Activated CD8-positive, alpha-beta T cell treated with anti-CD3 and anti-CD28 coated beads for 36 hours (primary cell): ENCODE measurements at places on chromosomes 4 and X. TPM values are rescaled to one million over a fixed set of nuclear protein-coding genes. Genes with fewer than 3 reads are reported as not detected.
A peak's percentile ranks its signal among the peaks of the same experiment; 100 is the strongest.

GRCh38 chrX:40485102-40485826 lies 95.5 kb upstream of the ATP6AP2 start:
- no peak for DNase-seq

GRCh38 chr4:112296949-112297880 lies at the start of gene ALPK1:
ALPK1 (plus strand) TSS chr4:112297369.
- DNase-seq: no peak

GRCh38 chr4:26701786-26702227 lies 117.9 kb downstream of the TBC1D19 start:
- no peak for DNase-seq

GRCh38 chr4:151197247-151197646 lies 79.7 kb upstream of the PRSS48 start:
- no peak for DNase-seq

- DNase-seq: no peak
These were observed 688.0 kb downstream of the PCDH19 start for GRCh38 chrX:99722094-99722493.

- no peak for DNase-seq
These were observed 136.6 kb downstream of the AFF1 start for GRCh38 chr4:87071401-87071800.

- no peak for DNase-seq
These were observed 1.1 kb upstream of the EPHA5 start for GRCh38 chr4:65671372-65671771.

DNA sequence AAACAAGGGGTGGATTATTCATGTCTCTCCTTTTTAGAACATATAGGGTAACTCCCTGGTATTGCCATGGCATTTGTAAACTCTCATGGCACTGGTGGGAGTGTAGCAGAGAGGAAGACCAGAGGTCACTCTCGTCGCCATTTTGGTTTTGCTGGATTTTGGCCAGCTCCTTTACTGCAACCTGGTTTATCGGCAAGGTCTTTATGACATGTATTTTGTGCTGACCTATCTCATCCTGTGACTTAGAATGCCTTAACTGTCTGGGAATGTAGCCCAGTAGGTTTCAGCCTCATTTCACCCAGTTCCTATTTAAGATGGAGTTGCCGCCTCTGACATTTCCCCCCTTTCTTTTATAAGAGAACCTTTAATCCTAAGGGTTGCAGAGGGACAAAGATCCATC lies 45.8 kb downstream of the MGST2 start:
- no peak for DNase-seq

- no peak for DNase-seq
These were observed 203.3 kb downstream of the CLCN4 start for GRCh38 chrX:10360116-10360515.

DNA sequence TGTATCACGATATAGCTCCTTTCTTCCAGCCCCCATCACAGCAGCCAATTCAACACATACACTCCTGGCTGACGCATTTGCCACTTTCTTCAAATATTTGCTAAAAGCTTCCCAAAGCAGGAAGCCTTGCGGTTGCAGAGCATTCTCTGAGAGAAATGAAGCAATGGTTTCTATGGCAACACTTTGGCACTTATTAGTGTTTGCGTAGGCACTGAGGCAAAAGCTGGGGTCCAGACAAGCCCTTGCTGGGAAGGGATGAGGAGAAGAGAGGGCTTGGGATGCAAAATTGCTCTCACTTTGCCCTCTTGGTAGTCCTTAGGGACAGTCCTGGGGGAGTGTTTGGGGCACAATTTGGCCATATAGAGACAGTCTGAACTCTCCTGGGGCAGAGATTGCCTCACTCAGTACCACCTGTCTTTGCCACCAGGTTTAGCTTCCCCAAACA lies 55.0 kb upstream of the PAK3 start:
- peak; percentile 1 for DNase-seq

GRCh38 chr4:2732526-2732925 lies 23.6 kb downstream of the TNIP2 start:
- no peak for DNase-seq

- DNase-seq: no peak
These were observed 553.6 kb downstream of the ADGRL3 start for GRCh38 chr4:61753739-61754138.

GRCh38 chr4:60934566-60935295 lies 265.4 kb upstream of the ADGRL3 start:
- DNase-seq: no peak

DNA sequence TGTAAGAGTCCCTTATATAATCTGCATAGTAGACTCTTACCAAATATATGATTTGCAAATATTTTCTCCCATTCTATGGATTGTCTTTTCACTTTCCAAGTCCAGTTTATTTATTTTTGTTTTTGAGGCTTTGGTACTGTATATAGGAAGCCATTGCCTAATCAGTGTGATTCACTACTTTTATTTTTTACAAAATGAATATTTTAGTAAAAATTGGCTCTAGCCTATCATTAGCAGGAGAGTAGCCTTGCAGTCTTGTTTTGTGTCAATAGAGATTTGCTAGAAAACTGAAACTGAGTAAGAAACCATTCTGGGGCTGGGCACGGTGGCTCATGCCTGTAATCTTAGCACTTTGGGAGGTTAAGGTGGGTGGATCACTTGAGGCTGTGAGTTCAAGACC lies 199.9 kb upstream of the MAB21L2 start:
- DNase-seq: no peak

DNA sequence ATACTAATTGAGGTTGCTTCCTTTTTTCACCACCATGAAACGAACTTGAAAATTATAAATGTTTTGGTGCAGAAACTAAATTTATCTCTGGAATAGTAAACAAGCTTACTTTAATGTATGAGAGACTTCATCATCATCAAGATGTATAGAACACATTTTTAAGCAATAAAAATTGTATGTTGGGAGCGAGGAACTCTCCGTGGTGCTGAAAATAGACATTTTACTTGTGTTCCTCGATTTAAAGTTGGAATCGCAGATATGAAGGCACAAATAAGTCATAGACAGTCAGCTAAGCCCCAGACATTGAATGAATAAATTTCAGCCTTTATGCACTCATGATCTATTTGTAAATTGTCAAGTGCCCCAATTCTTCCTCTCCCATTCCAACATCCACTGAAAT lies 310.7 kb downstream of the STK32B start:
- DNase-seq: no peak

DNA sequence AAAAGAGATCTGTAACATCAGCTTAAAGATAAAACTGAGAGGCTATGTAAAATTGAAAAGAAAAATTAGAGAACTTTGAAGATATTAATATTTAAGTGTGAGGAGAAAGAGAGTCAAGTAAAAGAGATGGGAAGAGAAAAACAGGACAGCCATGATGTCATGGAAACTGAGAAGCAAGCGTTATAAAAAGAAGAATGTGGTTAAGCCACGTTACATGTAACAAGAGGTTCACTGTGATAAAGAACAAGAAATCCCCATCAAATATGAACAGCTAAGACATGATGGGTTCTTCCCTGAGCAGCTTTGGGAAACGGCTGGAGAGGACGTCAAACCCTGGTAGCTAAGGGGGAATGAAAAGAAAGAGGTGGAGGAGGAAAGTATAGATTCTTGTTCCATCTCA lies 1269.3 kb upstream of the TENM3 start:
- no peak for DNase-seq

DNA sequence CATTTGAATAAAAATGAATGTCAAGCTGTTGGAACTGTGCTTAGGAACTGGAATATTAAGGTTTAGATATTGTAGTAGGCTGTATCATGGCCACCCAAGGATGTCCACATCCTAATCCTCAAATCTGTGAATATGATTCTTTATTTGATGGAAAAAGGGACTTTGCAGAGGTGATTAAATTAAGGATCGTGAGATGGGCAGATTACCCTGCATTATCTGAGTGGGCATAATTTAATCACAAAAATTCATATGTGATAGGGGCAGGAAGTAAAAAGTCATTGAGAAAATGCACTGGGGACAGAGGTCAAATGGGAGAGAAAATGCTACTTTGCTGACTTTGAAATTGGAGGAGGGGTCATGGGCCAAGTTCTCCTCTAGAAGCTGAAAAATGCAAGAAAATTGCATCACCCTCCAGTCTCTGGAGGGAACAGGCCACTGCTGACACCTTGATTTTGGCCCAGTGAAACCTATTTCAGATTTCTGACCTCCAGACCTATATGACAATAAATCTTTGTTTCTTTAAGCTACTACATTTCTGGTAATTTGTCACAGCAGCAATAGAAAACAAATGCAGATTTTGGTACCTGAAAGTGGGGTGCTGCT lies 521.4 kb downstream of the PCDH7 start:
- no peak for DNase-seq

DNA sequence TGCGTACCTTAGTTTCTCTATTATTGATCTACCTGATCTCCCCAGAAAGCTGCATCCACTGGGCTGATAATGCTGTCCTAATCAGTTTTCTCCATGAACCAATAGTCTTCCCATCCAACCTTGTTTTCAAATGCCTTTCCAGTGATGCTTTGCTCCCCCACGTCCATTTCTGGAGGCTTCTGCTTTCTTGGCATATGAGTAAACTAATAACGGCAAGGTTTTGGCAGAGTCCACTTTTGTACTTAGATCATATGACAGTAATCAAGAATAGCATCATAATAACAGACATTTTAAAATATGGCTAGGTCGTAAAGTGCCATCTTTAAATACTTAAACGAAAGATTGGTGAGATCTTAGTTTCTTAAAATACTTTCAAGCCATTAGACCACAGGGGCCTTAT lies 38.4 kb upstream of the FAM9B start:
- no peak for DNase-seq

GRCh38 chr4:38383646-38384121 lies 280.3 kb upstream of the KLF3 start:
- no peak for DNase-seq

GRCh38 chrX:12770440-12770839 lies 20.8 kb upstream of the PRPS2 start:
- no peak for DNase-seq

DNA sequence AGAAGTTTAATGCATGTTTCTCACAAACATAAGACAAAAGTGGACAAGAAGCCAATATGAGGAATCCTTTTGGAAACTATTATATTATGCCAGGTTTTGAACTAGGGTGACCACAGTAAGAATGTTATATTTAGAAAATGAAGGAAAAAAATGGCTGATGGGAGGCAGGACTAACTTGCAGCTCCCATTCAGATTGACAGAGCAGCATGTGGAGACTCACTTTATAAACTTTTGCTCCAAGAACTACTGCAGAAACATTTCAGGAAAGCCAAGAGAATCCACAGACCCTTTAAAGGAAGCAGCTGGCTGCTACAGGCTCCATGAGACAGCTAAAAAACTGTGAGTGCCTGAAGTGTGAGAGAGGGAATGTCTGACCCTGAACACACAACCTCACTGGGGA lies 738.6 kb upstream of the GRIA3 start:
- DNase-seq: no peak

DNA sequence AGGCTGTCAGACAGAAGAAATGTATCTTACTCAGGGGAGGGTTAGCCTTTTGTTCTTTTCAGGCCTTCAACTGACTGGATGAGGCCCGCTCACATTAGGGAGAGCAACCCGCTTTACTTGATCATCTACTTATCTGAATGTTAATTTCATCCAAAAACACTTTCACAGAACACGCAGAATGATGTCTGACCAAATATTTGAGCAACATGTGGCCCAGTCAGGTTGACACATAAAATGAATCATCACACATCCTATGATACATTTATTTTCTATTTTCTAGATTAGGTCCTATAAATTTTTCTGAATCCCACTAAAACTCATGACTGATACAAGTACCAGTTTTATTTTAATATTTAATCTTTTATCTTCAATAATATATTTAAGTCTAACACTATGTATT lies 260.3 kb downstream of the IL15 start:
- no peak for DNase-seq

- DNase-seq: no peak
These were observed 1.8 kb downstream of the CAMK2D start for GRCh38 chr4:113759696-113760093.

DNA sequence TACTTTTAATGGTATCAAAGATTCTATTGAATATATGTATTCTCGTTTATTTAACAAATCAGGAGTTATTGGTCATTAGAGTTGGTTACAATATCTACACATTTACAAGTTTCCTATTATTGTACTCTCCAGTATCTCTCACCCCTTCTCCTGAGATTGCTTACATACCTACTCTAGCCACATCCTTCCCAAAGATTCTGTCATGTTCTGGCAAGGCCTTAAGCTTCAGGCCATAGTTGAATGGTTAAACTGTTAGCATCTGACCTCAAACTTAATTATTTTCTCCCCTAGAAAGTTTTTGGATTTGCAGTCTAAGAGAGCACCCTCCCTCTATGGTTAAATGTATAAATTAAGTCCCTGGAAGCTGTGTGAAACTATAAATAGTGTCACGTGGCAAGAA lies 784.2 kb downstream of the GLUD2 start:
- DNase-seq: no peak

DNA sequence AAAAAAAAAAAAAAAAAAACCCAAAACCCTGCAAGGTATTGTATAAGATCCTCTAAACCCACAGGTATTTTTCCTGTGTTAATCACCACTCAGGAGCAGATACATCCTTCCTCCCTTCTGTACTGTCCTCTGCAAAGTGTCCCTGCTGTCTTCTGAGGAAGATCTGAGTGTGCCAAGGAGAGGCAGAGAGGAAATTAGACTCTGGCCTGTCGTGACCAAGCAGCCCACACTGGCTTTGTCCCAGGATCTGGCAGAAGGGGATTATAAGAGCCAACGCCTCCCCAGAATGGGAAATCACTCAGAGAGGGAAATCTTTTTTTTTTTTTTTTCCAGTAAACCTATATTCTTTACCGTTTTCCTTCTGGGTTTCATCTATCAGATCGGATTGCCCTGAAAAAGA lies 39.6 kb downstream of the PTCHD1 start:
- no peak for DNase-seq

CTAG2 gene
- not detected for total RNA-seq

GYG2 gene
- not detected for total RNA-seq

METAP1 gene
- 67.1 TPM for total RNA-seq

AIMP1 gene
- 74.0 TPM for total RNA-seq

MCTS1 gene
- 66.3 TPM for total RNA-seq

BRS3 gene
- not detected for total RNA-seq

GLOD5 gene
- total RNA-seq: not detected

ACE2 gene
- not detected for total RNA-seq

RIBC1 gene
- 0.63 TPM for total RNA-seq

SPATA18 gene
- not detected for total RNA-seq

UNC5C gene
- total RNA-seq: not detected

HMGN5 gene
- total RNA-seq: 3.2 TPM

STARD8 gene
- 0.36 TPM for total RNA-seq

NSUN7 gene
- total RNA-seq: 0.22 TPM

MAGEA12 gene
- total RNA-seq: not detected

MTMR1 gene
- 38.6 TPM for total RNA-seq

ASB5 gene
- not detected for total RNA-seq

KLF8 gene
- total RNA-seq: 1.2 TPM

FOXO4 gene
- 8.7 TPM for total RNA-seq
